ENCODE measurements at places on chromosomes 5 and 9. TPM values are rescaled to one million over a fixed set of nuclear protein-coding genes. Genes with fewer than 3 reads are reported as not detected.

DNA sequence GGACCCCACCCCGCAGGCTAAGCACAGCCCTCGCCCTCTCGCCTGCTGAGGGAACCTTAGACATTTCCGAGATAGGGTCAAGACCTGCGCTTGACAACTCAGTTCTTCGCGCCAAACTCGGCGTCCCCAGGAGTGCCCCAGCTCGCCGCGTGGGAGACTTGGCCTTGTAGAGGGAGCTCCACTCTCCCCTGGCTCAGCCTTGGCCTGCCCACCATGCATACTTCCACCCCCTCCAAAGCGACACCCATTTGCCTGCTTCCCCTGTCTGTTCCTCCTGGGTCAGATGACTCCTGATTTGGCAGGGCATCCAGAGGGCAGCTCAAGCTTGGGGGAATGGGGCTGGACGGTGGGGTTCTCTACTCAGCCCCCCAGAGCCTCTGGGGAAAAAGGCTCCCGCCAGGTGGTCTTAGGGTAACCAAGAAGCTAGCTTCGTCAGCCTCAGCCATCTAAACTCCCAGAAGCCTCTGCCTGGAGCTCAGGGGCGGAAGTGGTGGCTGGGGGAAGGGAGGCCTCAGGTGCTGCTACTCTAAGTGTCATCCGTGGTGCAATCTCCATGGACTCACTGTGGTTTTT, 560 bp downstream of the DOCK2 start:
- DNase-seq, result peak; percentile 85

DNA sequence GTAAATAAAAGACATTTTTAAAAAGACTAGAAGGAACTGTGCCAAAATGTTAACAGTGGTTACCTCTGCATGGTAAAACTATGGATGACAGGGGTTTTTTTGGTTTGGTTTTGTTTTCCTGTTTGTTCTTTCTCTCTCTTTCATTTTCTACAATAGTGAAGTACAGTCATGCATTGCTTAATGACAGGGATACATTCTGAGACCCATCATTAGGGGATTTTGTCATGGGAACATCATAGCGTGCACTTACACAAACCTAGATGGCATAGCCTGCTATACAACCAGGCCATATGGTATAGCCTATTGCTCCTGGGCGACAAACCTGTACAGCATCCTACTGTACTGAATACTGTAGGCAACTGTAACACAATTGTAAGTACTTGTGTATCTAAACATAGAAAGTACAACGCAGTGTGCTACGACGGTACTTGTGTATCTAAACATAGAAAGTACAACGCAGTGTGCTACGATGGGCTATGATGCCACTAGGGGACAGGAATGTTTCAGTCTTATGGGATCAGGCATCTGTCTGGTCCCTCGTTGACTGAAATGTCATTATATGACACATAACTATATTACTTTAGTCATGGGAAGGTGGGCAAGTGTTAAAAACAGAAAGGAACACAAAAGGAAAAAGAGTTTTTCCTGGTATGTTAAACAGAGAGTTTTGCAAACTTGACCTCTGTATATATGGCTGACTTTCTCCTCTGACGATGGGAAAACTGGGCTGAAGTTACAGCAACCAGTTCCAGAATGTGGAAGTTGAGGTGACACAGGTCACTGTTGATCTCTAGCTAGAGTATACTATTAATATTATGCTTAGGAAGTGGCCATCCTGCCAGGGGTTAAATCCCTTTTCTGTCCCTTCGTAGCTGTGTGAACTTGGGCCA, 7.4 kb upstream of the ADAM19 start:
- DNase-seq, result no peak

GRCh38 chr5:143966280-143966679, 154.3 kb downstream of the HMHB1 start:
- no peak for DNase-seq

The MARCHF3 gene
- 1.5 TPM for total RNA-seq

The GFI1B gene
- not detected for total RNA-seq

DNA sequence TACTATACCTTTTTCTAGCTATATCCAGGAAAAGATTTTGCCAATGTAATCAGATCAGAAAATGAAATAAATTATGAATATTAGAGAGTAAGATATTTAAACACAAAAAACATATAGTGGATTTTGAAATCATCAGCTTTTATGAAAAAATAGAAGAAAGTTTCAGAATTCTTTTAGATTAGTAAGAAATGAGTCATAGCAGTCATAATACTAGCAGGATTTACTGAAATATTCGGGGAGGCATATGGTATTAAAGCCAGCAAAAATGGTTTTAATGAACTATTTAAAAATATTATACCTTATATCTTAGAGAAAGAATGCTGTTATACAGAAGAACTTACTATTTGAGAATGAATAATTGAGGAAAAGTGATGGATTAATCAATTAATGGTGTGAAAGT, 303.6 kb upstream of the NUDT12 start:
- no peak for DNase-seq

The SLC1A3 gene
- total RNA-seq, result not detected

- DNase-seq, result no peak
Measured at GRCh38 chr5:152978141-152978835, 512.2 kb upstream of the GRIA1 start.

The LRRC70 gene
- total RNA-seq, result 0.47 TPM

GRCh38 chr5:105816961-105817360, 1853.8 kb downstream of the EFNA5 start:
- DNase-seq, result no peak

The COL15A1 gene
- 0.12 TPM for total RNA-seq

DNA sequence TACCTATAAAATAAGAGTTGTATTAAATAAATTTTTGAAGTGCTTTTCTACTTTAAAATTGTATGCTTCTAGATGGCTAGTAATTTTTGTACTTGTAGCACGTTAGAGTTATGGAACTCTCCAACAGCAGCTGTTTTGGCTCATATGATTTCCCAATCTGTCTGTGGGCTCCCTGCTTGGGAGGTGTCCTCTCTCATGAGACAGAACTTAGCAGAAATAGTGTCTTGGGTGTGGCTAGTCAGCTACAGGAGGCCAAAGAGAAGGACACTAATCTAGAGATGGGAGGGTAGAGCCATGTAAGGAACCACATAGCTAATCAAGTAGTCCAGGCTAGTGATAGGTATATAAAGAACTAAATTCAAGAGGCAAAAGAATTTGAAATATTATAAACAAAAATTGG, 78.4 kb upstream of the DAB2 start:
- DNase-seq, result no peak

The GLIPR2 gene
- total RNA-seq, result 53.9 TPM

DNA sequence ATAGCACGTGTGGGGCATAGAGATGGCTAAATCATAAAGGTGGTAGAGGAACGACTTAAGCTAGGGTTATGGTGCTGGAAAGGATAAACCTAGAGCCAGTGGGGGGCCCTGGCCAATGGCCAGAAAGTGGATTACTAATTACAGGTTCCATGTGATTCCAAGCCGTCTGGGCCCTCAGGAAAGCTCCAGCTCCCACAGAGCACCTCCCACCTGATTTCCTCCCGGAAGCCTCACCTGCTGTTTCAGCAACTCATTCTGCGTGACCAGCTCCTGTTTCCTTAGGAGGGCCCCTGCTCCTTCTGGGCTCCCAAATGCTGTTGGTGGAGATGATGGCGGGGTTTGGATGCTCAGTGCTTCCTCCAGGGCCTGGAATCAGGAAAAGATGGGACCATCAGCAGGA, 16.2 kb downstream of the GPX3 start:
- no peak for DNase-seq

GRCh38 chr9:76592091-76592973, 133.3 kb downstream of the GCNT1 start:
- no peak for DNase-seq

- no peak for DNase-seq
Measured at GRCh38 chr9:100584951-100585350, 7.1 kb downstream of the CAVIN4 start.

DNA sequence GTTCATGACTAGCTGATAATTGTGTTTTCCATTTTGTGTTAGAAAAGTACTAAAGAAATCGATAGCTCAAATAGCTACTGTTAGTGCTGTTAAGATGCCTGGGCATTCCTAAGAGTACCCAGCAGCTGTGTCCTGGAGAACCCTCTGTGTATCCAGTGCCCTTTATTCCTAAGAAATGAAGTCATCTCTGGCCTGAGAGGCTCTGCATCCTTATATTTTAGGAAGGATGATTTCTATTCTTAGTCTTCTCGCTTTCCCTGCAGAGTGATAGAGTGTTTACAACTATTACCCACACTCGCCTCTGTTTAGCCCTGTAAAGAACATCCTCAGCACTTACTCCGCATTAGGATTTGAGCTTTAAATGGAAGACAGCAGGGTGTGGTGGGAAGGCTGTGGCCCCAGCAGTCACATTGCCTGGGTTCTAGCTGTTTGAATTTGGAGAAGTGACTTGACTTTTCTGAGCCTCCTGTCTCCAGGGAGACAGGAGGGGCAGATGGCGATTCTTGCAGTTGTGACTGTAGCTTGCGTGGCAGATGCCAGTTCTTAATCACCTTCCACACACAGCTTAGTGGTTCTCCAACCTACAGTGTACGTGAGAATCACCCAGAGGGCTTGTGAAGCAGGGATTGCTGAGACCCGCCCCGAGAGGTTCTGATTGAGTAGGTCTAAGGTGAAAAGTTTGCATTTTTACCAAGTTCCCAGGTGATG, 177.2 kb upstream of the PITX1 start:
- peak; percentile 0 for DNase-seq

The MAN1B1 gene
- 55.0 TPM for total RNA-seq

- no peak for DNase-seq
Measured at GRCh38 chr9:107397076-107398044, 92.2 kb downstream of the KLF4 start.

DNA sequence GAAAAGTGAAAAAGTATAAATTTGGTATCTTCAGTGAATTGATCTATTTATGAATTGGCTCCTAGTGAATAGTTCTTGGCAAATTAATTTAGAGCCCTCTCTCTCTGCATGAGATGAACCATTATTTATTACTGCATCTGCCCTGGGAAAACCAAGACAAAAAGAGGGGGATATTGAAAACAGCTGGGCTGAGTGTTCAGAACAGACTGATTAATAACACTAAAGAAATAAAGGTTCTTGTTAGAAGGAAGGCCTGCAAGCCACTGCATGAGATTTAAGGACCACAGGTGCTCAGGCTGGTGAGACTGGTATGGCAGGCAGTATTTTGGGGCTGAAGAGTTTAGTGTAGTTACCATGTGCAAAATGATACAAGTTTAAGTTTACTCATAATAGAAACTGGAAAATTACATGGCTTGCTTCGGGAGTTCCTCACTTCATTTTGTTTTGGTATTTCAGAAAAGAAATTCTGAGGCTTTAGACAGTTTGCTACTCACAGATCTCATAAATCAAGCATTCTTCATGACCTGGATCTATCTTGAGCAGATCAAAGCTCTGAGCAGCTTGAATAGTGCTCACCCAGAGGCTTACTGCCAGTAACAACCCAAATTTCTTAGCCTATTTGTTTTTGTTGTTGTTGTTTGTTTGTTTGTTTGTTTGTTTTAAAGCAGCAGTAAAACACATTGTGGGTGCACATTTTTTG, 56.1 kb downstream of the KIAA1958 start:
- DNase-seq, result no peak

GRCh38 chr5:113382731-113383130, 52.1 kb downstream of the TSSK1B start:
- DNase-seq, result no peak

All from activated CD4-positive, alpha-beta T cell treated with anti-CD3 and anti-CD28 coated beads, Interleukin-2, amount 10 ng/mL, durations not matched to agents 7 days and 5 days (primary cell).